ENCODE measurements at places on chromosomes 6 and 20.
A peak's percentile ranks its signal among the peaks of the same experiment; 100 is the strongest.

DNA sequence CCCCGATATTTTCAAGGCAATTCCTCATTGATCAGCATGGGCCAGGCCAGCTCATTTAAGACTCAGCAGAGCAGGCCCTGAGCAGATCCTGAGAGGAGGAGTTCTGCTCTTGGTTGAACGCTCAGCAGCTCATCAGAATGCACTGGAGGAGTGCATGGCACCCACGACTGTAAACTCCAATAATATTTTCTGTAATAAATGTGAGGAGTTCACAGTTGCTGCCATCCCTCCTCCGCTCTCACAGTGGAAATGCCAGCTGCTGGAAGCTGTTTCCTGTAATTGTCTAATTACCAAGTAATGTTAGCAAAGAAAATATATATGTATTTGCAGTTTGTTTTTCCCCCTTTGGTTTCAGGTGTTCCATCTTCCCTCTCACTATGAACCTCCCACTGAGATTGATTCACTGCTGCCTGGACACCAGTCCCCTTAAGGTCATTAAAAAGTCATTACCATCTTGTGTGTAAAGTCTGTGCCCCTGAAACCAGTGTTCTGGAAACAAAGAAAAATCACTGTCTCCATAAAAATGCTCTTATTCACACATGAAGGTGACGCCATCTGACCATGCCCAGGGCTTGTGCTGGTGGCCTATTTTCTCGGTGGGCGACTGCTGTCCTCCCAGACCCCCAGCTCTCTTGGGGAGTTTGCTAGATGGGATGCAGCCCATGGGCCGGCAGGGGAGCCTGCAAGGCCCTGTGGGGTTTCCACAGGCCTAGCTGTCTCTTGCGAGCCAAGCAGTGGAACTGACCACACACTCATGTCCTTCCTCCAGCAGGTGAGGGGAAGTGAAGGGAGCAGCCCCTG, 374.2 kb downstream of the ZFAND3 start:
- DNase-seq, result no peak

DNA sequence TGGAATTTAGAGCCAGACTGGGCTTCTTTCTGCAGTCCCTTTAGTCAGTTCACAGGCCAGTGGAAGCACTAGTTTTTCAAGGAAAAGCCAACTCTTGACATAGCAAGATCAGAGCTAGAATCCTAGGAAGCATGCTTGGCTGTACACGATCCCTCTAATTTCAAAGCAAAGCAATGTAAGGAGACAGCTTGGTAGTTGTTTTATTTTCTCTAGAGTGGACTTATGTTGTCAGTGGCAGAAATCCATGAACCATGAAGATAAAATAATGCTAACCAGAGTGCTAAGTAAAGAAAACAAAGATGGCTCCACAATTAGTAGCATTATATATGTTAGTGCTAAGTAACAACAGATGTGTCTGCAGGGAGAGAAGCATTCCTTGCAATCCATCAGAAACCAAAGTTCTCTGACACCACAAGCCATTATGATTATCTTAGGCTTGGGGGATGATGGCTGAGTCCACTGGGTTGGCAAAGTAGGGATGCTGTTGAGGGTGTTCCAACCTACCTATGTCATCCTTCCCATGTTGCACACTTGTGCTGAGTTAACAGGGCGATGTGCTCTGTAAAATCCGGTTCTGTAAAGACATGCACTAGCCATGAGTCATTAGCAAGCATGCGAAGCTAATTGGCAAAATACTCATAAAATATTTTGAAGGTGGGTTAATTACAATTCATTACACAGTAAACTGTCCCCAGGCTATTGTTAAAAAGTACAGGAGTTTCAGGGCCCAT, 115.2 kb downstream of the BMP2 start:
- DNase-seq, result peak; percentile 86

- DNase-seq, result no peak
These were observed 36.4 kb upstream of the SASH1 start for GRCh38 chr6:148306286-148306685.

- DNase-seq, result peak; percentile 78
These were observed 188.4 kb downstream of the JARID2 start for GRCh38 chr6:15434263-15434662.

DNA sequence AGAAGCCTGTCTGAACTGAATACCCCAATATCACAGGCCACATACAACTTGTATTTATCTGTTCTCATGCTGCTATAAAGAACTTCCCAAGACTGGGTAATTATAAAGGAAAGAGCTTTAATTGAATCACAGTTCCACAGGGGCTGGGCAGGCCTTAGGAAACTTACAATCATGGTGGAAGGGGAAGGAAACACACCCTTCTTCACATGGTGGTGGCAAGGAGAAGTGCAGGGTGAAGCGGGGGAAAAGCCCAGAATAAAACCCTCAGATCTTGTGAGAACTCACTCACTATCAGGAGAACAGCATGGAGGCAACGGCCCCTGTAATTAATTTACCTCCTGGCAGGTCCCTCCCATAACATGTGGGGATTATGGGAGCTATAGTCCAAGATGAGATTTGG, 50.3 kb upstream of the FNDC1 start:
- no peak for DNase-seq

DNA sequence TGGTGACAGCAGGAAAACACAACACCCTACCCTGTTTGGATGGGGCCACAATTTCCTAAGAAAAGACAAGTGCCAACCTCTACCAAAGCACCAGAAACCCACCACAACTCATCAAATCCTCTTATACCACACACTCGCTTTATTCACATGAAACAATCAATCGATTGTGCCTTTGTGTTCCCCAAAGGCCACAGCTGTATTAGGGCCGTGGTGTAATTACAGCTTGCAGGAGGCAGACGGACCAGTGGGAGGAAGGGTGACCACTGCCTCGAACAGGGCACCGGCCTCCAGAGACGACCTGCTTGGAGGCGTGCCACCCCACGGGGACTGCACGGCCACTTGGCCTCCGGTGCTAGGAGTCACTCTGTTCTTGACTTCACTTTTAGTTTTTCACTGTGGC, 264.1 kb downstream of the FOXC1 start:
- no peak for DNase-seq

- no peak for DNase-seq
These were observed 149.3 kb upstream of the CCN2 start for GRCh38 chr6:132100388-132100990.

DNA sequence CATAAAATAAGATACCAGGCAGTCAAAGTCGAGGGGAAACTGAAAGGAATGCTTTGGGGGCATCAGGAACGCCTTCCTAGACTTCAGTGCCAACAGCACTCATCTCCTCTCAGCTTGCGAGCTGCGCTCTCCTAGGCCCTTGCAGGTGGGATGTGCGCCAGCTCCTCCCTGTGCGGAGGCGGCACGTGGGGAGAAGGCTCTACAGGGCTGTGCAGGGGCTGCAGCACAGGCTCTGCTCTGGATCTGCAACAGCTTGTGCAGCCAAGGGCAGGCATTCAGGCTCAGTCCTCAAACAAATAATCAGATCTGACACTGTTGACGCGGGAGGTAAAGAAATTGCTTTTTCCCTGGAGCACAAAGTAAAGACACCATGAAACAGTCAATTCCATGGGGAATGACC, 144.8 kb downstream of the TTLL2 start:
- DNase-seq, result no peak

- no peak for DNase-seq
These were observed 14.2 kb downstream of the VAPB start for GRCh38 chr20:58403272-58403671.

DNA sequence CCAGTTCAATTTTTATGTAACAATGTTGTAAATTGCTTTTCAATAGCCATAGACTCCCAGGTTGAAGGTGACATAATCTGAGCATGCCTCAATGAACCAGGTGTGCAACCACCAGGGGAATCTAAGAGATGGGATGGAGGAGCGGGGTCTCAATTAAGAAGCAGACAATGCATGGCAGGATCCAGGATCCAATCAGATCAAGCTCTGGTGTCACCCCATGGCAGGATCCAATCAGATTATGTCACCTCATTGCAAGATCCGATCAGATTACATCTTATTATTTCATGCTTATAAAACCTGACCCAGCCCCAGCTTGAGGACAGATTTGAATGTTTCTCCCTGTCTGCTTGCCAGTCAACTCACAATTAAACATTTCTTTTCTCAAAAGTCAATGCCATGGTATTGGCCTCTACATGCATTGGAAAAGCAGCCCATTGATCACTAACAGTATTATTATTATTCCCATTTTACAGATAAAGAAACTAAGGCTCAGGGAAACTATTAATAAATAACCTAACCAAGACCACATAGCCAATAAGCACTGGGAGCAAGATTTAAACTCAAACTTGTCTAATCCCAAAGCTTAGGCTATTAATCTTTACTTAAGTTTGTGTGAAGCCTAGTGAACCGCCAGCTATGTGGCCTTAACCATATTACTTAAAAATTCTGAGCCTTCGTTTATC, 14.3 kb upstream of the SIRT5 start:
- no peak for DNase-seq

- no peak for DNase-seq
These were observed 36.7 kb downstream of the USP45 start for GRCh38 chr6:99478483-99478882.

- no peak for DNase-seq
These were observed 413.5 kb downstream of the CDC5L start for GRCh38 chr6:44800784-44801592.

- DNase-seq, result no peak
These were observed 56.1 kb downstream of the SAMD5 start for GRCh38 chr6:147564556-147564955.

GRCh38 chr6:97214671-97215070, 68.3 kb downstream of the MMS22L start:
- DNase-seq, result no peak

DNA sequence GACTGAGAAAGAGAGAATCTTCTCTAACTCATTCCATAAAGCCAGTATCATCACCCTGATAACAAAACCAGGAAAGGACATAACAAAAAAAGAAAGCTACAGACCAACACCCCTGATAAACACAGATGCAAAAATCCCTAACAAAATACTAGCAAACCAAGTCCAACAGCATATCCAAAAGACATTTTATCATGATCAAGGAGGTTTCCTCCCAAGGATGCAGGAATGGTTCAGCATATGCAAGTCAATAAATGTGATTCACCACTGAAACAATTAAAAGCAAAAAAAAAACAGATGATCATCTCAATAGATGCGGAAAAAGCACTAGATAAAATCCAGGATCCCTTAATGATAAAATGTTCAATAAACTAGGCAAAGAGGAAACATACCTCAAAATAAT, 24.5 kb upstream of the ALDH8A1 start:
- no peak for DNase-seq

DNA sequence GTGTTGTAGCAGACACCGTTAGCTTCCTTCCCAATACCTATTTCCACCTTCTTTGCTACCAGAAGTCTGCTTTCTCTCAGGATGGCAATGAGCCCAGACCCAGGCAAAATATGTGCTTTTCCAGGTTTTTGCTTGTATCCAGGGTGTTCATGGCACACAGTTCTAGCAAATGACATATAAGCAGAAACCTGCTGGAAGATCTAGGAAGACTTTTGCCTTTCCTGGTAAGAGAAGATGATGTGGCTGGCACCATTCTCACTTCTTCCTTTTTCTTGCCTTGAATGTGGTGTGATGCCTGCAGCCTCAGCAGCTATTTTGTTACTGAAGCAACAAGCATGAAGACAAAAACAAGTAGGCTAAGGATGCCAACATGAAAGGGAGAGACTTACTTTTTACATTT, 19.2 kb upstream of the TBC1D22B start:
- DNase-seq, result peak; percentile 44

- DNase-seq, result no peak
These were observed 1.1 kb downstream of the OCSTAMP start for GRCh38 chr20:46549188-46549972.

- DNase-seq, result peak; percentile 72
These were observed 20.3 kb downstream of the ADGRG6 start for GRCh38 chr6:142322066-142322465.

GRCh38 chr20:47642118-47642517, 140.4 kb downstream of the NCOA3 start:
- no peak for DNase-seq

- no peak for DNase-seq
These were observed 1.7 kb downstream of the PRR18 start for GRCh38 chr6:166306378-166307081.

- DNase-seq, result no peak
These were observed 59.8 kb downstream of the SMLR1 start for GRCh38 chr6:130886966-130887365.

GRCh38 chr6:56087421-56087820, 160.0 kb downstream of the COL21A1 start:
- peak; percentile 61 for DNase-seq

- DNase-seq, result no peak
These were observed 127.1 kb downstream of the COL9A1 start for GRCh38 chr6:70175770-70176169.

- DNase-seq, result no peak
These were observed 221.2 kb downstream of the FNDC1 start for GRCh38 chr6:159390381-159390780.

- no peak for DNase-seq
These were observed 427.9 kb downstream of the CD83 start for GRCh38 chr6:14545496-14545895.

DNA sequence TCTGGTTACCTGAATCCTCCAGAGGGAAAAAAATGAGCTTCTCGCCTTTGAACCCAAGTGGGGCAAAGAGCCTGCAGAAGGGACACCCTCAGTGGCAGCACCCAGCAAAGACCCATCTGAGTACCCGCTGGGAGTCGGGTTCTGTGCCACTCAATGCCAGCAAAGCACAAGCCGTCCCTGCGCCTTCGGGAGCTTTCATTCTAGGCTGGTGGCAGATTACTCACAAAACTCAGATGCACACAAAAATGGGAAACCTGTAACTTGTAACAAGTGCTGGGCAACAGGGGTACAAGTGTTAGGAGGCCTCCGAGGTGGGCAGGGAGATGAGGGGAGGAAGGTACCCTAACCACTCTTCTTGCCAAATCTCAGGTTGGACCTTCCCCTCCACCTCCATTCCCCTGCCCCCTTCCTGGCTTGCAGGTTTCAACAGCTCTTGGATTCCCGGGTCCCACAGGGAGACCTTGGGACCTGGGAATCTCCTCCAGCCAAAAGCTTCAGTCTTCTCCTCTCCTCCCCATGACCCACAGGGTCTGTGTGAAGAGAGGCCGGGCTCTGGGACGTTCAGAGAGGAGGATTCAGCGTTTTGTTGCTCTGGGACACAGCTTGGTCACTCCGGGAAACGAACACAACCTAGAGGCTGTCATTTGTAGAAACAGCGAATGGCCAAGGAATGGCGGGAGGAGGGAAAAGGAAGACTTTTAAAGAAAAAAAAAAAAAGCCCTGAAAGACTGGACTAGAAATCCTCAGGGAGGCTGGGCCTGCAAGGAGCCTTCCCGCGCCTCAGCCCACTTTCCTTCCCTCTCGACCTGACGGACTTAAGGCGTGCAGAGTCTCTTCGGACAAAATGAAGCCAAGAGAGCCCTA, 1.2 kb upstream of the PARD6B start:
- DNase-seq, result peak; percentile 73

DNA sequence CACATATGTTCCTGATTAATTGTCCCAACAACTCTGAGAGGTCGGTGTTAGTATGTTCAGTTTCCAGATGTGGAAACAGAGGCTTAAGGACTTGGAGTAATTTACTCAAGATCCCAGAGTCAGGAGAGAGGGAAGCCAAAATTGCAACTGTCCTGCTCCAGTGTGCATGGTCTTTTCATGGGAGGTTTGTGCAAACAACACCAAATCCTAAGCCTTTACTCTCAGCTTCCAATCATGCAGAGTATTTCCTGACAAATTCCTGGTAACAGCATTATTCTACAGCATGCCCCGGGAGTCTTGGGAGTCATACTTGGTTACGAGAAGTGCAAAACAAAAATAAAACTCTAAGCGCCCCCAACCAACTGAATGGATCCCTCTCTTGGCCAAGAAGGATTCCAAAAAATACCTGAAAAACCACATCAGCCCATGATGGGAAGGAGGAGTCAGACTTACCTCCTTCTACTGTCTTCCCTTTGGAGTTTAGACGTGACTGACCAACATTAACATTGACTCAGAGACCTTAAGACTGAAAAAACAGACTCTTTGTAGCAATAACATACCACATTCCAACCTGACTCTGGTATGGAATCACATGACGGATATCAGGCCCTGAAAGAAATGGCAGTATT, 30.8 kb upstream of the PPP1R3G start:
- DNase-seq, result peak; percentile 33
